Neuronal stem cell (in vitro differentiated cells): ENCODE measurements at places on chromosomes 12 and 14.

DNA sequence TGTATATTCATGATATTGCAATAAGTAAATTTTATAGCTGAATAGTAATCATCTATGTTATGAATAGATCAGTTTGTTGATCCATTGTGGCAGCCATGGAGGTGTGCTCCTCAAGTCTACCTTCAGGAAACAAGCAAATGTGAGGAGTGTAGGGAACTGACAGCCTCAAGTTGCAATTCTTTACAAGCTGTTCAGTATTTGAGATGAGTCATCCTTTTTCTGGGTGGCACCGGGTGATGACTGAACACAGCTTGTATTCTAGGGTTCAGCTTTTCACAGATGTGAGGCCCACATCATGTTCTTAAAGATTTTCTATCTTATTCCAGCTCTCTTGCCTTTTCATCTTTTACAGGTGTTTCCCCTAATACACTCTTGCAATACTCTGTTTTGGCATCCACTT is 452.4 kb downstream of the KCNH5 start:
- H3K36me3 ChIP-seq, result no peaks in the 10 kb centered on the region
- H3K4me3 ChIP-seq, result no peak overlapping the region
- DNase-seq, result no peak

DNA sequence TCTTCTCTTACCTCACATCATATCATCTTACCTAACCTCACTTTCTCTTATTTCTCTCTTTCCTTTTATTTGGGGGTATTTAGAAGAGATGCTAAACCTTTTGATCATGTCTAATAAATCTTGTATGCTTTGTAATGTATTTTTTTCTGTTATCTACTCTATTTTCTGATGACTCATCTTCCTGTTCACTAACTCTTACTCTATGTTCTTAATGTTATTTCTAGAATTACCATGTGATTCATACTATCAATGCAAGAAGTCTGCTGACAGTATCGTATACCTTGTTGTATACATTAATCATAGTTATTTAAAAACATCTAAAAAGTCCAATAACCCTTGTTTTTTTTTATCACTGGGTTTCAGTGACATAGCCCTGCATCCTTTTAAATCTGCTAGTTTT is 62.3 kb downstream of the MGAT4C start:
- no peaks in the 10 kb centered on the region for H3K4me1 ChIP-seq
- H3K27me3 ChIP-seq, result no peaks in the 10 kb centered on the region

GRCh38 chr12:6074979-6075585 is 49.4 kb downstream of the VWF start:
- peaks cover 37% of the 10 kb centered on the region for H3K4me1 ChIP-seq
- H3K27ac ChIP-seq, result no peak overlapping the region
- H3K27me3 ChIP-seq, result no peaks in the 10 kb centered on the region
- no peak for DNase-seq

- H3K27ac ChIP-seq, result no peak overlapping the region
- no peak for DNase-seq
- no peak overlapping the region for H3K4me3 ChIP-seq
- H3K27me3 ChIP-seq, result no peaks in the 10 kb centered on the region
- no peaks in the 10 kb centered on the region for H3K4me1 ChIP-seq
Measured at GRCh38 chr14:100950024-100950423, 46.5 kb upstream of the RTL1 start.

GRCh38 chr12:98296462-98297079 is 218.8 kb upstream of the TMPO start:
- H3K4me3 ChIP-seq, result no peak overlapping the region
- H3K4me1 ChIP-seq, result no peaks in the 10 kb centered on the region
- H3K27ac ChIP-seq, result no peak overlapping the region
- DNase-seq, result peak; percentile 20
- H3K27me3 ChIP-seq, result no peaks in the 10 kb centered on the region

- no peaks in the 10 kb centered on the region for H3K4me1 ChIP-seq
- no peaks in the 10 kb centered on the region for H3K36me3 ChIP-seq
- no peak for DNase-seq
- no peak overlapping the region for H3K27ac ChIP-seq
- no peaks in the 10 kb centered on the region for H3K27me3 ChIP-seq
Measured at GRCh38 chr12:101923045-101923718, 45.8 kb downstream of the DRAM1 start.

DNA sequence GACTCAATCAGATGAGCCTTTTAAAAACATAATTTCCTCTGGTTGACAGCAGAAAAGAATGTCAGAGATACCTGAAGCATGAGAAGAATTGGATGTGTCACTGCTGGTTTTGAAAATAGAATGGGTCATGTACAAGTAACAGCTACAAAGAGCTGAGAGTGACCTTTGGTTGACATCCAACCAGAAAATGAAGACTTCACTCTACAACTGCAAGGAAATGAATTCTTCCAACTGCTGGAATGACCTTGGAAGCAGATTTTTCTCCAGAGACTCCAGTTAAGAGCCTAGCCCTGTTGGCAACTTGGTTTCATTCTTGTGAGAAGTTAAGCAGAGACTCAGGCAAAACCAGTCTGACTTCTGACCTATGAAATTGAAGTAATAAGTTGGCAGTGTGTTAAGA is 505.9 kb downstream of the SLC16A7 start:
- no peak overlapping the region for H3K4me3 ChIP-seq
- DNase-seq, result no peak
- H3K4me1 ChIP-seq, result no peaks in the 10 kb centered on the region
- no peaks in the 10 kb centered on the region for H3K36me3 ChIP-seq
- H3K27ac ChIP-seq, result no peak overlapping the region

DNA sequence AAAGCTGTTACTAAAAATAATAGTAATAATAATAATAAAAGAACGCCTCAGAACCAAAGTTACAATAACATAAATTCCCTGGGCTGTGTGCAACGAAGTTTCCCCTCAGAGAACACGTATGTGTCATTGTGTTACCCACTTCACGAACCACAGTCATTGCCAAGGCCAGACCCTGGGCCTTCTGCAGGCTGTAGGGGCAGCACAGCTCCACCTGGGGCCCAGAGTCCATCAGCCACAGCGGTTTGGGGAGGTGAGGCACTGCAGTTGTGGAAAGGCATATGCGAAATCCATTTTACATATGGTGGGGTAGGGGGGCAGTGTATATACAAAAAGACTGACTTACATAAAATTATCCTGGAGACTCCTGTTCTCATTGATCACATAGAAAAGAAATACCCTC is 56.1 kb downstream of the ESR2 start:
- no peak overlapping the region for H3K4me3 ChIP-seq
- H3K27ac ChIP-seq, result no peak overlapping the region
- H3K4me1 ChIP-seq, result no peaks in the 10 kb centered on the region
- H3K36me3 ChIP-seq, result peaks cover under 1% of the 10 kb centered on the region

GRCh38 chr12:113198296-113198695 is 12.8 kb downstream of the RITA1 start:
- H3K27me3 ChIP-seq, result no peaks in the 10 kb centered on the region
- H3K4me1 ChIP-seq, result peaks cover 4% of the 10 kb centered on the region
- H3K27ac ChIP-seq, result no peak overlapping the region
- H3K36me3 ChIP-seq, result no peaks in the 10 kb centered on the region
- DNase-seq, result no peak

- H3K27ac ChIP-seq, result no peak overlapping the region
- H3K36me3 ChIP-seq, result peaks cover 6% of the 10 kb centered on the region
- no peak overlapping the region for H3K4me3 ChIP-seq
- H3K27me3 ChIP-seq, result no peaks in the 10 kb centered on the region
- DNase-seq, result no peak
Measured at GRCh38 chr14:71534506-71534905, 397.7 kb upstream of the RGS6 start.

- H3K4me3 ChIP-seq, result no peak overlapping the region
- no peak for DNase-seq
- H3K27me3 ChIP-seq, result no peaks in the 10 kb centered on the region
Measured at GRCh38 chr14:58533446-58533845, 104.3 kb upstream of the DACT1 start.

DNA sequence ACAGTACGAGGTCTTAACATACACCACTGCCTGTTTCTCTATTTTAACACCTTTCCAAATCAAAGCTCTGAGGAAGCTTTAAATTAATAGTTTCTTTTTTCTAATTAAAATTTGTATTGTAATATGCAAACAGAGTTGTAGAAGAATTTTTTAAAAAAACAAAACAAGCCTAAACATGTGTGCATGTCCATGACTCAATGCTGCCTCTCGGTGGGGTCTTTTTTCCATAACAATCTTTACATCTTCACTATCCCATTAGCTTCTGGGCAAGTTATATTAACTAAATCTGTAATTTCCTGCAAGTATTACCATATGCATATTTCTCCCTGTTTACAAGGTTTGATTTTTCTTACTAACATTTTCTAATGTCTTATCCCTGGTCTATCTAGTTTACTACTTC is 143.9 kb upstream of the NAV3 start:
- no peak overlapping the region for H3K27ac ChIP-seq
- H3K27me3 ChIP-seq, result no peaks in the 10 kb centered on the region
- H3K36me3 ChIP-seq, result no peaks in the 10 kb centered on the region
- no peak overlapping the region for H3K4me3 ChIP-seq
- no peak for DNase-seq
- no peaks in the 10 kb centered on the region for H3K4me1 ChIP-seq

GRCh38 chr12:51275088-51275487 is 4.9 kb upstream of the SMAGP start:
- no peak for DNase-seq
- H3K4me1 ChIP-seq, result no peaks in the 10 kb centered on the region
- H3K36me3 ChIP-seq, result no peaks in the 10 kb centered on the region
- H3K27ac ChIP-seq, result no peak overlapping the region

DNA sequence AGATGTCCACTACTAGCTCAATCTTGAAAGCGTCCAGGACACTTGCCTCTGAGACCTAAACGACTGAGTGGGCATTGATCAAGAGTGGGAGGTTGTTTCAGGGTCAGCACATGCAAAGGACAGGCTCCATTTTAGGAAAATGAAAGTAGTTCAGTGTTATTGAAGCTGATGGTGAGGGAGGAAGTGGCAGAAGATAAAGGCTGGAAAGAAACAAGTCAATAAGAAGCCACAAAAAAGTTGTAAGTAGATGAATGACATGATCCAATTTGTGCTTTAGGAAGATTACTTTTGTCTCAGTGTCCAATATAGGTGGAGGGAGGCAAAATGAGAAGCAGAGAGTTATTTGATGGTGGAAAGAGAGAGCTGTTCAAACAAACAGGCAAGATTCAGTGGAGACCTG is 22.0 kb downstream of the GPR65 start:
- peaks cover 6% of the 10 kb centered on the region for H3K4me1 ChIP-seq
- H3K27ac ChIP-seq, result no peak overlapping the region
- no peaks in the 10 kb centered on the region for H3K36me3 ChIP-seq
- H3K27me3 ChIP-seq, result no peaks in the 10 kb centered on the region
- no peak overlapping the region for H3K4me3 ChIP-seq

GRCh38 chr12:120051535-120051934 is 62.5 kb downstream of the BICDL1 start:
- no peak overlapping the region for H3K27ac ChIP-seq
- no peaks in the 10 kb centered on the region for H3K4me1 ChIP-seq
- H3K36me3 ChIP-seq, result no peaks in the 10 kb centered on the region
- no peak overlapping the region for H3K4me3 ChIP-seq
- no peak for DNase-seq
- no peaks in the 10 kb centered on the region for H3K27me3 ChIP-seq

GRCh38 chr14:66315548-66315947 is 170.6 kb upstream of the CCDC196 start:
- H3K27ac ChIP-seq, result no peak overlapping the region
- no peaks in the 10 kb centered on the region for H3K27me3 ChIP-seq
- H3K4me3 ChIP-seq, result no peak overlapping the region
- no peaks in the 10 kb centered on the region for H3K36me3 ChIP-seq

DNA sequence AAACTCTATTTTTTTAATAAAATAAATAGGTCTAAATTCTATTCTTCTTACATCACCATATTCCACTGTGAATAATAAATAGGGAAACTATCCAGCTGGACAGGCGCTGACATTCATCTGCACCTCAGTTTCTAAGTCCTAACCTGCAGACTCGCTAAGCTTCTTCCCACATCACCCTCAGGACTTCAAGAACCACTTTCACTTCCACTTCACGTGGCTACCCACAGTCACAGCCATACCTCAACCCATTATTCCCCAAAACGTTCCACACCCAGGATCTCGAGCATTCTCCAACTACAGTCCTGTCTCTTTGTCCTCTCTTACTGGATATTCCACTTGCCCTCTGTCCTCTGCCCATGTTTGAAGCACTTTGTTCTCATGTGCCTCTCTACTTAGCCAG is 71.1 kb downstream of the C2CD5 start:
- no peaks in the 10 kb centered on the region for H3K27me3 ChIP-seq
- H3K4me1 ChIP-seq, result no peaks in the 10 kb centered on the region
- peaks cover 90% of the 10 kb centered on the region for H3K36me3 ChIP-seq
- no peak for DNase-seq

GRCh38 chr14:28758253-28758884 is 8.2 kb upstream of the FOXG1 start:
- peaks cover 88% of the 10 kb centered on the region for H3K27me3 ChIP-seq
- no peak overlapping the region for H3K27ac ChIP-seq
- no peak overlapping the region for H3K4me3 ChIP-seq
- no peaks in the 10 kb centered on the region for H3K36me3 ChIP-seq
- DNase-seq, result no peak
- H3K4me1 ChIP-seq, result peaks cover 25% of the 10 kb centered on the region

DNA sequence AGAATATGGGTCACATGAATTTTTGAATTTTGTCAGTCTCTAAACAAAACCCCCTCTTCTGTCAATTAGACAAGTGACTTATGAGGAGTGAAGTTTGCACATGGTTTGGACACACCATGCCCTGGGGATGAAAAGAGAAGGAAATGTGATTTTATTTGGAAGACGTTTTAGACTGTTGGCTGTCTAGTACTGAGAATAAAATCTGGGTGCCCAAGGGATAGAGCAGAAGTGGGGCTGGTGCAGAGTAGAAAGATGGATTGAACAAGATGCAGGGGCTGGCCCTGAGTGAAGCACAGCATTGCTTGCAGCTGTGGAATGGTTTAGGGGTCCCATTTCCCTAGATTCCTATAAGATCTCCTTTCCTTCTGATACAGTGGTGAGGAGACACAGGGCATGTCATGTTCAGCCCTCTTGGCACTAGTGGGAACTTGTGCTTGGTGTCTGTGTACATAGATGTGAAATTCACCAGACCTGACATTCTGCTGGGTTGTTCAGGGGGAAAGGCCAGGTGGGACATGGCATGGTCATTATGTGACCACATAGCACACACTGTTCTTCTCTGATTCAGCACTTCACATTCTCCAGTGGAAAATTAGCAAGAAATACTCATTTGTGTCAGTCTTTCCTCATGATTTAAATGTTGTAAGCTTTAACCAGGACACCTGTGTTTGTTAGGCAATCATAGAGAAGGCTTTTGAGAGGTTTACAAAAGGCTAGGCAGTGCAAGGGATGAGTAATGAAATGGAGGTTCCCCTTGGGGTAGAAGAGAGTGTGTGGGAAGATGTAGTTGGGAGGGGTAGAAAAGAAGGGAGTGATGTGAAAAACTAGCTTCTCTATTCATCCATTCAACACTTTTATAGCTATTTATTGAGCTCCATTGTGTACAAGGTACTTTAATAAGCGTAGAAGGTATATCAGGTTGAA is 202.3 kb upstream of the IGF1 start:
- no peaks in the 10 kb centered on the region for H3K27me3 ChIP-seq
- H3K4me1 ChIP-seq, result no peaks in the 10 kb centered on the region
- H3K4me3 ChIP-seq, result no peak overlapping the region
- H3K27ac ChIP-seq, result no peak overlapping the region

- H3K4me3 ChIP-seq, result no peak overlapping the region
- H3K27ac ChIP-seq, result no peak overlapping the region
- no peak for DNase-seq
- no peaks in the 10 kb centered on the region for H3K36me3 ChIP-seq
Measured at GRCh38 chr12:96233939-96234461, 39.8 kb downstream of the ELK3 start.

- no peaks in the 10 kb centered on the region for H3K27me3 ChIP-seq
- peaks cover 3% of the 10 kb centered on the region for H3K4me1 ChIP-seq
- H3K27ac ChIP-seq, result no peak overlapping the region
- H3K36me3 ChIP-seq, result no peaks in the 10 kb centered on the region
- H3K4me3 ChIP-seq, result no peak overlapping the region
- DNase-seq, result no peak
Measured at GRCh38 chr12:45435945-45436710, 220.2 kb downstream of the ANO6 start.
